ENCODE measurements at places on chromosomes 2 and 18.

DNA sequence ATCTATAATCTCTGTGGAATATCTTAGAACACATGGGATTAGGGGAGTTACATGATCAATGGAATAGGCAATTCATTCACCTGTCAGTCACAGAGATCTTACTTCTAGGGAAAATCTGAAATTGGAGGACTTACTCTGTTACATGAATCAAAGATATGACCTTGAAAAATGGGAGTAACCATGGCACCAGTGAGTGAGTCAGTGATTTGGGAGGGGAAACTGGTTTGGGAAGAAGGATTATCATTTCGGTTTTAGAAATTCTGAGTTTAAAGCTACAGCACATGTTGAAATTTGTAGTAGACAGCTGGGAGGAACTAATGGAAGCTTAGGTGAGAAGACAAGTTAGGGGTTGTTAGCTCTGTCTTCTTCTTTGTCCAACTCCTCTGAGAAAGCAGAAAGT lies 153.7 kb downstream of the CAMKMT start:
- no peak for DNase-seq

- DNase-seq, result no peak
Observed at GRCh38 chr2:230669386-230669950, 43.2 kb upstream of the CAB39 start.

- DNase-seq, result no peak
Observed at GRCh38 chr18:71625556-71626090, 918.5 kb downstream of the CBLN2 start.

GRCh38 chr2:168191955-168192785 lies 55.2 kb downstream of the STK39 start:
- DNase-seq, result no peak

All from aorta (tissue), 5 donors.